ENCODE measurements at places on chromosomes 16 and 17.
A peak's percentile ranks its signal among the peaks of the same experiment; 100 is the strongest.

DNA sequence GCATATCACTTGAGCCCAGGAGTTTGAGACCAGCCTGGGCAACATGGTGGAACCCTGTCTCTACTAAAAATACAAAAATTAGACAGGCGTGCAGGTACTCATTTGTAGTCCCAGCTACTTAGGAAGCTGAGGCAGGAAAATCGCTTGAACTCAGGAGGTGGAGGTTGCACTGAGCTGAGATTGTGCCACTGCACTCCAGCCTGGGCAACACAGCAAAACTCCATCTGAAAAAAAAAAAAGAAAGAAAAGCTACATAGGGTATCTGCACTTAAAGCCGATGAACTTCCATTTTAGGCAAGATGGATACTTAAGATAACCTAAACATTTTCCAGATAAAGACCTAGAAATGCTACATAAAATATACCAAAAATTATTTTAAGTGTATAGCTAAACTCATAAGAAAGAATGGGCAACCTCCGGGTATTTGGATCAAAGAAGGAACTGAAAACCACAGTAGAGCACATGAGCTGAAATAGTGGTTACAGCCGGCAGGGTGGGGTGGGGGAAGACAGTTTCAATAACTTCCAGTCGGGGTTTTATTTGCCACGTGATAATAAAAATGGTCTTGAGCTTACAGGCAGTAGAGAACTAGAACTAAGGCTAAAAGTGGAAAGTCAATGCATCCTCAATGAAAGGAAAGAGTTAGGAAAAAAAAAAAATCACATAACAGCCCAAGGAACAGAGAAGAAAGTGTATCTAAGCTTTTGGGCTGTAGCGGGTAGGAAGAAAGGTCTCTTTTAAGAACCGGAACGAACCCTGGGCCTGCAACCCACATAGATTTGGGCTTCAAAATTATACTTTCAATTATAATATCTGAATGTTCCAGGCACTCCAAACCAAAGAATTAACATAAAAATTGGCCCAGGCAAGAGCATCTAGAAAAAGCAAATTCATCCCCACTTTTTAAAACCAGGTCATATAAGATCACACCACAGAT lies 53.1 kb downstream of the CFDP1 start:
- DNase-seq: no peak

GRCh38 chr16:77721752-77722308 lies 484 bp upstream of the NUDT7 start:
- DNase-seq: no peak

DNA sequence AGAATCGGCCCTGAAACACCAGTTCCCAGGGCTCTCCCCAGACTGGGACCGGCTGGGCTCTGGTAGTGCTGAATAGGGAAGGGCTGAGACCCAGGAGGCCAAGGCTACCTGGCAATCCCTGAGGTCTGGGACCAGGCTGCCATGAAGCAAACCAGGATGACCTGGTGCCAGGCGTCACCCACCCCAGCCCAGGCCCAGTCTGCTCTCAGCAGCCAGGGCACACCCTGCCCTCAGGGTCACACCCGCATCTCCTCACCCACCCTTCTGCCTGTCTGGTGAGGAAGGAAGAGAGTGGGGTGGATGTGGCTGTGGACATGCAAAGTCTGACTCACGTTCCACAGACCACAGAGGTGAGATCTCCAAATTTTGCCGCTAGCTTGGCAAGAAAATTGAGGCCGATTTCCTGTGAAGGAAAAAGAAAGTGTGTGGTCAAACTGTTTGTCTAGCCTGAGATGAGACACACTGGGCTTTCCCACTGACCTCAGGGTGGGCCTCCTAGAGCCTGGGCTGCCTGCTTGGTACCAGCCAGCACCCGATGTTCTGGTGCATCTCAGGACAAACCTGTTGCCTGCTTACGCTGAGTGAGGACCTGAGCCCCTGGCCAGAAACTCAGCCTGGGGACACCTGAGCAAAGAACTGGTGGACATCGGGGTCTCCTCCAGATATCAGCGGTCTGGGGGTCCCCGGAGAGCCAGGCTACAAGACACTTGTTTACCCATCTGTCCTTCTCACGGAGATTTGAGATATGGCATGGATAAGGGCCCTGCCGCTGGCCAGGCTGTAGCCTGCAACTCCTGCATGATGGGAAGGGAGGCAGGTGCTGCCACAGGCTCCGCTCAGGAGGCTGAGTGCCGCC lies 6.3 kb upstream of the RAB37 start:
- no peak for DNase-seq

DNA sequence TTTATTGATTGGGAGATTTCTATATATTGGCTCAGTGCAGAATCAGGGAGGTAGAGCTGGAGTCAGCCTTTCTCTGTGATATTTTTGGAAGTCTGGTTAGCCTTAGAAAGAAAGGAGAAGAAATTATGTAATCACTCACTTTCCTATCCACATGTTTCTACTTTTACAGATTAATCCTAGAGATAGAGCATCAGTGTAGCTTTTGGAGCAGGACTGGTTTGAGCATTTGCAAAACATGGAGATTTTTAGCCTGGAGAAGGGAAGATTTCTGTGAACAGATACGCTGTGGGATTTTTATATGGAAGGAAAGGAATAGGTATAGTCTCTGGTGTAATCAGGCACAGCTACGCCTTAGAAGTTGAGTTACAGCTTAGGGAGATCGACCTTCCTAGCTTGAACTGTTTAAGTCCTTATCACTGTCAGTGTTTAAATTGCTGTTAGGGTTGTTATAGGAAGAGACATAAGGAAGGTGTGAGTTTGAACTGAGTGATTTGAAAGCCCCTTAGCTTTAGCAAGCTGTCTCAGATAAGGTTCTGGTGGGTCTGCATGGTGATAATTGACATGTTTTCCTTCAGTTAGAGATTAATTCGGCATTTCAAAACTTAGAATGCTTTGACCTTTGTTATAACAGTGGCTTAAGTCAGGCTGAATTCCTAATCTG lies 20.5 kb downstream of the METTL9 start:
- DNase-seq: no peak

DNA sequence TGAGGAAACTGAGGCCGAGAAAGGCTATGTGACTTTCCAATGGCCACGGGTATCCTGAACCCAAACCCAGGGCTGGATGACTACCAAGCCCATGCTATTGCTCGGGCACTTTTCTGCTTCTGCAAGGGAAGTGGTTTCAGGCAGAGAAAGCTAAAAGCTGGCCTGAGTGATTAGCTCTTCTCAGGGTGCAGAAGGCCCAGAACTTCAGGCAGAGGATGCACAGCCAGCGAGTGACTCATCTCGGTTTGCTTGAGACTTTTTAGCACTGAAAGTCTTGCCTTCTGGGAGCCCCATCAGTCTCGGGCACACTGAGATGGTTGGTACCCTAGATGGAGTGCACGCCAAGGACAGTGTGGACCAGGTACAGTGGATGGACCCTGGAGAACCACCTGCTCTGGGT lies 129.5 kb upstream of the SDK2 start:
- DNase-seq: no peak

DNA sequence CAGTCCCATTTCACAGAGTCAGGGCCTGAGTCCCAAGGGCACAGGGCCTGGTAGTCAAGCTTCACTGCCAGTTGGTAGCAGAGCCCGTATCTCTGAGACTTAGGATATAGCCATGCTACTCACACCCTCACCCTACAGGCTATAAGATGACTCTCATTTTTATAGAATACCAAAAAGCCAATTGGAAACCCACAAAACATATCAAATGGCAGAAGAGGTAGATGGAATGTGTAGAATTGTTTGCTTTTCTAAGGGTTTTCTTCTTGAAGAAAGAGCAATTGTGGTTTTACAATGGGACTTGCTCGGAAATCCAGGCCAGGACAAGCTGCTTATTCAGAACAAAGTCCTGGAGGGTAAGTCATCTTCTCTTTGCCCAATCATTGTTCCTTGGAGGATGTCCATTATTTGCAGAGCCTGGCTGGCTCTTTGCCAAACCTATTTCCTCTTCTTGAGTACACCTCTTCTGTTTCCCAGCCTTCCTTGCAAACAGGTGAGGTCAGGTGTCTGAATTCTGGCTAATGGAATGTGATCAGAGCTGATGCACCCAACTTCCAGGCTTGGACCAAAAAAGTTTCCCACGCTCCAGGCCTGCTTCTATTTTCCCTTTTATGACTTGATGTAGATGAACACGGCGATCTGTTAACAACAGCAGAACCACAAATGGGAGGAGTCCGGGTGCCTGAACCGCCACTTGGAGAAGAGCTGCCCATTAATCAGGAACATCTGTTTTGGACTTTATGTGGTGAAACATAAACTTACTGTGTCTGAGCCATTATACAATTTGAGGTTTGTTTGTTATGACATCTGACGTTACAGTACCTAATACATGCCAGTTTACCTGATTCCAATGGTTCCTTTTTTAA lies 16.9 kb upstream of the CCL22 start:
- DNase-seq: no peak

- no peak for DNase-seq
Observed at GRCh38 chr16:16908077-16908476, 529.1 kb downstream of the NPIPA7 start.

GRCh38 chr17:12994341-12995074 lies 23.3 kb downstream of the ELAC2 start:
- DNase-seq: no peak

- DNase-seq: no peak
Observed at GRCh38 chr16:84177741-84178073, 9.2 kb downstream of the TAF1C start.

DNA sequence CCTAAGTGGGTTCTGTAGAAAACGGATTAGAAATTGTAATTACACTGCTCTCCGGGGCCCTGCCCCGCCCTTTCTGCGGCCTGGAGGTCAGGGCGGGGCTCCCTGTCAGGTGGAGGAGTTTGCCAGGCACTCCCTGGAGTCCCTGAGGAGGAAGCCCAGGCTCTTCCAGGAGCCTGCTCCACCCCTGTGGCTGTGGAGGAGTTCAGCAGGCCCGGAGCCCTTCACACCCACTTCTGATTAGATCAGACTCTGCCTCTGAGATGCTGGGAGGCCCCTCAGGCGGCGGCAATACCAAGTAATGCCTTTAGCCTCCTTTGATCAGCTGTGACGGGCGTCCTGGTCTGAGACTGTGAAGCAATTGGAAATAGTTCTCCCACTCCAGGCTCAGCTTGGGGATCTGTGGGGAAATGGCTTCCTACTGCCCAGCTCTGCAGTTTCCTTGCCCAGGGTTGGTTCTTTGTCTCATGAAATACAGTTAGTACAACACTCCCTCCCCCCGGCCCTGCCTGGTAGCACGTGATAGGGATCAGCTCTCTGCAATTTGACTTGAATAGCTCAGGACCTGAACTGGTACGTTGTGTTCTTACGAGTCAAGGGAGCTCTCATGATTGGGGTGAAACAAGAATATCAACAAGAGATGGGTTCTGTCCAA lies 22.3 kb downstream of the BAIAP2 start:
- DNase-seq: no peak

GRCh38 chr17:180381-181244 lies 837 bp downstream of the DOC2B start:
- DNase-seq: no peak

DNA sequence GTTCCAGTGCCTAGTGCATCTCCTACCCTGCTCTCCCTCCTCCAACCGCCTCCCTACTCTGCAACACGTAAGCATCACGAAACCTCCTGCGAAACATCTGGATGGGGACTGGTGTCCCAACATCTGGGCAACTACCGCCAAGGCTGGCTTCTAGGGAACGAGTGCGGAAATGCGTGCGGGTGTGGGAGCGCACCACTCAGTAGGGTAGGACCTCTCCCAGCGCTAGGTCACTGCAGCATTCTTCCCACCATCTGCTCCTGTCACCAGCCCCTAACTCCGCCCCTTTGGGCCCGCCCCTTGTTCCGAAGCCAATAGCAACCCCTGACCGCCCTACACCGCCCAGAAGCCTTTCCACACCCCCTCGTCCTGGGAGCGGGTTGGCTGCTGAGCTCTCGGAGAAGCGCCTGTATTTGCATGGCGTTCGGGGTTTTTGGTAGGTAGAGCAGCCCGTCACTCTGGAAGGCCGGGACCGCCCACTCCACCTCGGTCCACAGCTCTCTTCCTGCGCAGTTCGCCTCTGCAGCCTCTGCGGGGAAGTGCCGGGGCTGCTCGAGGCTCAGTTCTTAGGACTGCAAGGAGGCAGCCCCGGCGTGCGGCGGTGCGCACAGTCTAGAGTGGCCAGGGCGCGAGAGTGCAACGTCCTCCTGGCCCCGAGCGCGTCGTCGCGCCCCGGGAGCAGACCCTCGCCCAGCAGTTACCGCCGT lies at the start of gene HS3ST3B1:
Gene HS3ST3B1, plus strand, starts transcription at position 507 of the 704 bp plus-strand sequence. CDS start 438 bp downstream, outside the sequence.
- peak; percentile 99 for DNase-seq

DNA sequence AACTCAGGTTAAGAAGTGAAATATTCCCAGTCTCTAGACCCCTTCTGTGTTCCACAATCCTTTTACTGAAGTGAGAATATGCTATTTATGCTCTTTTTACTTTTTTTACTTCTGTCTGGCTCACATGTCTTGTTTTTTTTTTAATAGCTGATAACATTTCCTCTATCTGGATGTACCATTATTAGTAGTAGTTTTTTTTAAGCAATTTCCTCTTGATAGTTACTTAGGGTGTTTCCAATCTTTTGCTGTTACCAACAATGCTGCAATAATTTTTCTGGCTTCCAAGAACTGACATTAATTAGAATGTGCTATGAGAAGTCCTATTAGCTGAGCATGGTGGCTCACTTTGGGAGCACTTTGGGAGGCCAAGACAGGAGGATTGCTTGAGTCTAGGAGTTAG lies 32.0 kb downstream of the KSR1 start:
- no peak for DNase-seq

DNA sequence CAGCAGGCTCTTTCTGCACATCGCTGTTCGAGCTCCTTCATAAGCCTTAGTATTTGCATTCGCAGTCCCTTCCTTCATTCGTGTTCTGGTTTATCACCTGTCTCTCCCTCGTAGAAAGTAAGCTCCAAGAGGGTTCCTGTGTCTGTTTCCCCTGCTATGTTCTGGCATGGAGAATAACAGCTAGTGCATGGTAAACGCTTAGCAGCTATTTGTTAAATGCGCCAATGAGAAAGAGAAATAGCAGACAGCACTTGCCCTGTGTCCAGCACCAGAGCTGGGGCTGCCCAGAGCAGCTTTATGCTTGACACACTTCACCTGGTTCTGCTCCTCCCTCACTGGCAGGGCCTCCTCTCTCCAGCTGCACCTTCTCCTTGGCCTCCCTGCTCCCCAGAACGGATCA lies 5.5 kb downstream of the ZNF688 start:
- no peak for DNase-seq

- no peak for DNase-seq
Observed at GRCh38 chr16:86490859-86491639, 19.3 kb upstream of the FOXF1 start.

GRCh38 chr16:89246903-89247733 lies 29.6 kb downstream of the ZNF778 start:
- DNase-seq: peak; percentile 98

Data from stimulated activated CD4-positive, alpha-beta T cell treated with anti-CD3 and anti-CD28 coated beads, Interleukin-1b, Interleukin-23, amount 100 ng/mL, for 1 hour (primary cell).